ENCODE measurements at places on chromosomes 2 and 18.
A peak's percentile ranks its signal among the peaks of the same experiment; 100 is the strongest.

- DNase-seq = no peak
Measured at GRCh38 chr2:197889041-197889440, 84.6 kb downstream of the PLCL1 start.

DNA sequence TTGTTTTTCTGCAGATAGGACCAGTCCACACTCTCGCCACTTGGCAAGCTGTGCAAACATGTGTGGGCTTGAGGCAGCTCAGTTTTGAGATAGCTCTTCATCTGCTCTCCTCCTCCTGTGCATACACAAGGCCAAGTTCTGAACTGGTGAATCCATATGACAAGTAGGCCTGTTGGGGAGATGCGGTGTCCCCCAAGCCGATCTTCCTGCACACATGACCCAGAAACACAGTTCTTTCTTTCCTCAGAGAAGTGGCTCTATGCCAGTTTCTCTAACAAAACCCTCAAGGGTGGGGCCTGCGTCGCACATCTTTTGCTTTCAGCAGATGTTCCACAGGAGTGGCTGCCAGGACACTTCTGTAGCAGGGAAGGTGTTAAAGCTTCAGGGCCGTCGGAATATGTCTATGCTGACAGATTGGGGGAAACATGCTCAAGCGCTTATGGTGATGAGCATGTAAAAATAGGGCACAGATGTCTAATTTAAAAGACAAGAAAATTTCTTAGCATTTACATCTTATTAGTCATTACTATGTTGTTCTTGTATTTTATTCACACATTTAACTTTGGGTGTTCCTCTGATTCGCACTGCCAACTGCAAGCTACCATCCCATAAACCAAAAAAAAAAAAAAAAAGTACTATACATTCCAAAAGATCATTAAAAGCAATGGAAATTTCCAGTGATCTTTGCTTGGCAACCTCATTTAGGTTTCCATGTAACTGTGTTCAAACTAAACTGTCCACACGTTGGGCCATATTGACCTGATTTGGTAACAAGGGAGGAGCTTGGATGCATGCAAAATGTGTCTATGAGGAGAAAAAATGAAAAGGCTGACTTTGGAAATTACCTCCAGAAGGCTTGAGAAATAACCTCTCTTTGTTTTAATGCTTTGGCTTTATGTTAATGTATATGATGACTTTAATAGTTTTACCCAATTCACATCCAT lies 1055.5 kb upstream of the KLHL29 start:
- no peak for DNase-seq

- DNase-seq = no peak
Measured at GRCh38 chr2:46338674-46339073, 41.5 kb downstream of the EPAS1 start.

DNA sequence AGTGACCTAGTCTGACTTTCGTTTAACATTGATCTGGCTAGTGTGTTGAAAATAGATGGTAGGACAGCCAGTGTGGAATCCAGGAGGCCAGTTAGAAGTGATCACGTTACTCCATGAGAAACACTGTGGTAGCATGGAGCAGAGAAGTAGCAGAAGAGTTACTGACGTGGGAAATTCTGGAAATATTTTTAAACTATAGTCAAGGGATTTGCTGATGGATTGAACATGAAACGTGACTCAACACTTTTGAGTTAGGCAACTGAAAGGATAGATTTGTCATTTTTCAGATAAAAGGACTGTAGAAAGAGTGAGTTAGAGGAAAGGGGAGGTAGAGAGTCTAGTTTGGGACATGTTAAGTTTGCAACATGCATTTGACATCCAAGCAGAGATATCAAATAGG lies 130.4 kb downstream of the IRS1 start:
- DNase-seq = no peak

DNA sequence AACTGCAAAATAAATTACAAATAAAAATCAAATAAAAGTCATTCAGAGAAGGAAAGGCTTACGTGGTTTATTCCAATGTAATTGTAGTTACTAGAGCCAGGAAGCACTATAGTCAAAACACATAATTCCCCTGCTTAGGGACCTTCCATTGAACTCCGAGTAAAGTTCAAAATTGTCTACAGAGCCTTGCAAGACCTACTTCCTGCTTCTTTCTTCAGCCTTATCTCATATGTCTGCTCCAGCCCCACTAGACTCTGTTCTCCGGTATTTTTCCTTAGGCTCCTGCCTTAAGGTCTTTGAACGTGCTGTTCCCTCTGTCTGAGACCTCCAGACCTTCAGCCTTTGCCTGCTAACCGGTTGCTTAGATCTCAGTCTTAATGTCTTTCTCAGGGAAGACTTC lies 104.3 kb downstream of the ARL6IP6 start:
- DNase-seq = no peak

DNA sequence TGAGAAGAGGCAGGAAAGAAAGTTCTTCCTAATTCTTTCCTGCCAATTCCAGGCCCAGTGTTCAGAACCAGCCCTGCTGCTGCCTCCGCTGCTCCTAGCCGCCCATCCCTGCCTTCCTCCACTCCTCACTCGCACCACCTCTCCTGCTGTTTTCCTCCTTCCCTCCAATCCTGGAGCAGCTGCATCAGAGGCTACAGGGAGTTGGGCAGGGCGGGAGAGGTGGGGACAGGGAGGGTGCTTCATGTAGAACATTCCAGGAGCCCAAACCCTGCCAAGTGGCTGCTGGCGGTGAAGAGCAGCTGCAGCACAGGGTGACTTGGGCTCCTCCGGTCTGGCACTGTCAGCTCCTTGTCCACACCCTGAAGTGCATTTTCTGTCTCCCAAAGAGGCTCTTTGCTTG lies 176.3 kb downstream of the TNS1 start:
- DNase-seq = no peak

GRCh38 chr2:142153601-142154000 lies 22.8 kb upstream of the LRP1B start:
- DNase-seq = no peak

- DNase-seq = no peak
Measured at GRCh38 chr2:203858176-203858575, 9.4 kb upstream of the CTLA4 start.

DNA sequence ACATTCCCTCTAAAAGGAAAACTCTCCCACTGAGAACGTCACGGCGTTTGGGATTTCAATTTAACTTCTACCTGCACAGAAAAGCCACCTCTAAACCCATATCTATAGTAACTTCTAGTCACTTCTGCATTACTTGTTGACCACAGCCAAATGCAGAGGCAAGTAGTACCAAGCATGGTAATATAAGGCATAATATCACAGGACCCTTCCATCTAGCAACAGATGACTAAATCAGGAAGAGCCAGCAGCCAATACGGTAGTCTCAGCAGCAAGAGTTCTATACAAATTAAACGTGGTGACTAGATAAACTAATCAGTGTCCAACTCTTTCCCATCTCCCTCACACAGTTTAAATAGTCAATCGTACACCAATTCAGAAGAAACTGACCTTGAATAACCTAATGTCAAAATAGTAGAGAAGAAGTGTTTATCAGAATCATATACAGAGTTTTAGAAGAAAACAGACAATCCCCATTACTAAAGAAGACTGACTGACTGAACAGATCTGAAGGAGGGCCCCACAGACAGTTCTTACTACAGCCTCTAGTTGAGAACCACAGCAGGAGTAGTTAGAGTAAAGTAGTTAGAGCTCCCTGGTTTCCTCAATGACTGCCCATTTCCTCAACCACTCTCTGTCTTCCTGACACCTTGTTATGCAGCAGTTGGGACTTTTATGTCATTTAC lies 30.0 kb downstream of the MEMO1 start:
- DNase-seq = no peak

- DNase-seq = no peak
Measured at GRCh38 chr2:129716781-129717559, 262.5 kb upstream of the RAB6C start.

GRCh38 chr2:134190062-134190806 lies 63.6 kb upstream of the MGAT5 start:
- DNase-seq = no peak

GRCh38 chr2:120959426-120959825 lies 223.8 kb downstream of the GLI2 start:
- DNase-seq = no peak

GRCh38 chr2:191171286-191171685 lies 20.5 kb upstream of the STAT4 start:
- DNase-seq = no peak

GRCh38 chr2:238985041-238985729 lies 137.3 kb downstream of the TWIST2 start:
- DNase-seq = no peak

DNA sequence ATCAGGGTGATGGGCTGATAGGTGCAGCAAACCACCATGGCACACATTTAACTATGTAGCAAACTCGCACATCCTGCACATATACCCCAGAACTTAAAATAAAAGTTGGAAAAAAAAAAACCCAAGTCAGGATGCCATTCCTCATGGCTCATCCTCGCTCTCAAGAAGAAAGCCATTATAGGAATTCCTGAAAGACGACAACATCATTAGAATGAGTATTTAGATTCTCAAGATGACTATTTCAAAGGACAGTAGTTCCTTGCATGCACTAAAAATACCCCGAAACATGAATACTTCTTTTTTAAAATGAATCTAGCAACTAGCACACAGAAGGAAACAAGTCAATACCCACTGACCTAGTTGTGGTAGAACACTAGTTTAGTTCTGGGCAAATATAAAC lies 285.8 kb upstream of the REV1 start:
- no peak for DNase-seq

- no peak for DNase-seq
Measured at GRCh38 chr2:46942891-46943626, 27.5 kb upstream of the MCFD2 start.

DNA sequence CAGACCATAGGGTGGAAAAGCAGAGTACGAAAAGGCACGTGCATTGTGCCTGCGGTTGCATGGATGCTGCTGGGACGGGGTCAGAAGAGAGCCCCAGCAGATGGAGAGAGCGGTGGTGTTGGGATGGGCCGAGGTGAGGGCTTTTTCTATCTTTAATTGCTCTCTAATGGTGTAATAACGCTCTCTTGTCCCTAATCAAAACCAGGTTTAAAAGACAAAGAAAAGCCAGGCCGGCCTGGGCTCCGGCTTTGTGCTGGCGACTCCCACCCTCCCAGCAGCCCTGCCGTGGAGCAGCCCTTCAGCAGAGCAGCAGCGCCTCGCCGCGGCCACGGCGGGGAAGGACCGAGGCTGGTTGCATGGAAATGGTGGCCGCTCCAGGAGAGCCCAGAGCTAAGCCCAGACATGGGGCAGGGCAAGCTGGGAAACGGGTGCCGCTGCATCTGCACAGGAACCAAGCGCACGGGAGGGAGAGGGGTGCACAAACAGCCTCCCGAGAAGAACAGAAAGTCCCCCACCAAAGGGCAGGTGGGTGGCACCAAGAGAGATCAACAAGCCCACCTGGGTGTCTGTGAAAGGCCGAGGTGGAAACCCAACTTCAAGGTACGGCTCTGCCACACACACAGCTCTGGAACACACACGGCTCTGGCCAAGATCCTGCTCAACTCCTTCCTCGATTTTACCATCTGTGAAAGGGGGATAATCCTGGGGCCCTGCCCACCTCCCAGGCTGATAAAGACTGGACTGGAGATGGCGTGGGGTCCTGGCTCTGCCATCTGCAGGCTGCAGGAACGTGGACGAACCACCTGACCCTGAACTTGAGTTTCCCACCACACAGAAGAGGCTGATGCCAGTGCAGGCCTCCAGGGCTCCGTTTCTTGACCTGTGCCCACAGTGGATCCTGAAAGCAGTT lies 15.0 kb downstream of the HS1BP3 start:
- peak; percentile 14 for DNase-seq

DNA sequence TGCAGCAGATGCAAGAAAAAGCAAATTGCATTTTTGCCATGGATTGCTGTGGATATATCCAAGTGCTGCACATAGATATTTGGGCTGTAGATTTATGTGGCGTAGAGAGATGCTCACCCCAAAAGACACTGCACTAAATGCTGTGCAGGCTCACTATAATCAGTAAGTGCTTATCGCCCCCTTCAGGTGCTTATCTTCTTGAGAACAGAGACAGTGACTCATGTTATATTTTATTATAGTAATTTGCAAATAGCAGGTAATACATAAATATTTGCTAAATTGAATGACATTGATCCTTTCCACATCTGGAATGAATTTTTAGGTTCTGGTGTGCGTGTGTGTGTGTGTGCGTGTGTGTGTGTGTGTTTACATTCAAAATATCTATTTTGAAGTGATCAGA lies 36.8 kb upstream of the PLEKHM3 start:
- no peak for DNase-seq

DNA sequence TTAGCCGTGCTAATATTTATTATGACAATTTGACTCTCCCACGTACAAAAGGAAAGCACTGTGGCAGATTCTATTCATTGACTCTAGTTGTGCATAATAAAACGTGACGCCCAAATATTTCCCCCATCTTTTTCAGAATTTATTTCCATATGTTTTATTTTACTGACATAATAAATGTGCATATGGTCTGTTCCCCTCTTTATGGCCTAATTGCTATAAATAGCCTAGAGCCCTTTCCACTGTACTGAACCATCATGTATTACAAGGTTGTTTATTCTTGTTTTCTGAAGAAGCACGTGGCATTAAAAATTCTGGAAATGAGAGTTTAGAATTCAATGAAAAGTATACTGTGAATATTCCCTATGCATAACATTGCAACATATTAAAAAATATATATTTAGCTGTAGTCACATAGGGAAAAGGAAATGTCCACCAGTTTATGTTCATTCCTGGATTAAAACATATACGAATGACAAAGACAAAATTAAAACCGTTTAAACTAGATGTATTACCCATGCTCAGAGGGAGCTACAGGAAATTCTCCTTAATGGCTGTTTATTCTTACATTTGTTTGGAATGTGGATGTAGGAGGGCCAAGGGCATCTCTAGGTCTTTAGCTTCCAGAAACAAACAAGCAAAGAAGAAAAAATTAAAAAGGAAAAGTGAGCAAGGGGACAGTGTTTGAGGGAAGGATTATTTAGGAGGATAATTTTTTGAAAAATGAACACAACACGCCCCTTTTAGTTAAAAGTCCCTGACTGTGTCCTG lies 122.1 kb upstream of the MMADHC start:
- no peak for DNase-seq

DNA sequence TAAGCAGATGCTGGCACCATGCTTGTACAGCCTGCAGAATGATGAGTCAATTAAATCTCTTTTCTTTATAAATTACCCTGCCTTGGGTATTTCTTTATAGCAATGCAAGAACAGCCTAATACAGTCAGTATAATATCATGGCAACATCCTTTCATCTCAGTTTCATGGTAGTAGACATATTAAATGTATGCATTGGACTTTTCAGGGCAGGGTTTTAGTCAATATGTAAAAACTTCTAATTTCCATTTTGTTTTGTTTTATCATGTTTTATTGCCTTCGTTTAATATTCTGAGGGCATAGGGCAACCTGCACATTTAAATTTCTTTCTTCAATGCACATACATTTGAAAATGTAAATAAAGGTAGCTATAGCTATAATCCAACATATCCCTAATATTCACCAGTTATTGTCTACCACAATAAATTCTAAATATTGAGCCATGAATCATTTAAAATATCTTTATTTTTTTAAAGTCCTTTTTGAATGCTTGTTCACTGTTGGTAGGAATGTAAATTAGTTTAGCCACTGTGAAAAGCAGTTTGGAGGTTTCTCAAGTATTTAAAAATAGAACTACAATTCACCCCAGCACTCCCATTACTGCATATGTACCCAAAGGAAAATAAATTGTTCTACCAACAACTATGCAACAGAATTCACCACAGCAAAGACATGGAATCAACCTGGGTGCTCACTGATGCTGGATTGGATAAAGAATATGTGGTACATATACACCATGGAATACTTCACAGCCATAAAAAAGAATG lies 41.8 kb upstream of the GRB14 start:
- no peak for DNase-seq
